ENCODE measurements at places on chromosomes 12 and 14. TPM values are rescaled to one million over a fixed set of nuclear protein-coding genes. Genes with fewer than 3 reads are reported as not detected.

The SNX6 gene
- total RNA-seq: 112 TPM

- peak; percentile 11 for DNase-seq
Measured at GRCh38 chr14:68655911-68656316, 137.0 kb downstream of the ZFP36L1 start.

The MSI1 gene
- not detected for total RNA-seq

The LRRC10 gene
- not detected for total RNA-seq

- DNase-seq: no peak
Measured at GRCh38 chr12:131102493-131102931, 148.8 kb downstream of the ADGRD1 start.

- no peak for DNase-seq
Measured at GRCh38 chr12:4540638-4541037, 1.9 kb downstream of the RAD51AP1 start.

GRCh38 chr12:121128908-121129810 is 3.5 kb upstream of the P2RX7 start:
- peak; percentile 93 for DNase-seq

GRCh38 chr12:100199023-100199346 is 1.6 kb upstream of the ACTR6 start:
- no peak for DNase-seq

- no peak for DNase-seq
Measured at GRCh38 chr14:53874704-53875103, 81.9 kb downstream of the BMP4 start.

- DNase-seq: no peak
Measured at GRCh38 chr12:51275088-51275487, 4.9 kb upstream of the SMAGP start.

The MMP14 gene
- total RNA-seq: 1.9 TPM

The TTC9 gene
- total RNA-seq: 14.1 TPM

The FITM1 gene
- 1.4 TPM for total RNA-seq

The PRKAB1 gene
- 39.8 TPM for total RNA-seq

- no peak for DNase-seq
Measured at GRCh38 chr14:99360774-99361595, 89.0 kb upstream of the BCL11B start.

GRCh38 chr14:55805250-55805649 is 225.2 kb downstream of the KTN1 start:
- DNase-seq: no peak

GRCh38 chr12:21252070-21252469 is 82.6 kb downstream of the SLCO1A2 start:
- DNase-seq: no peak

- DNase-seq: no peak
Measured at GRCh38 chr14:30528778-30529642, 29.9 kb upstream of the G2E3 start.

The GPRC5A gene
- 0.03 TPM for total RNA-seq

GRCh38 chr12:116524964-116525379 is 34.2 kb upstream of the MAP1LC3B2 start:
- DNase-seq: no peak

DNA sequence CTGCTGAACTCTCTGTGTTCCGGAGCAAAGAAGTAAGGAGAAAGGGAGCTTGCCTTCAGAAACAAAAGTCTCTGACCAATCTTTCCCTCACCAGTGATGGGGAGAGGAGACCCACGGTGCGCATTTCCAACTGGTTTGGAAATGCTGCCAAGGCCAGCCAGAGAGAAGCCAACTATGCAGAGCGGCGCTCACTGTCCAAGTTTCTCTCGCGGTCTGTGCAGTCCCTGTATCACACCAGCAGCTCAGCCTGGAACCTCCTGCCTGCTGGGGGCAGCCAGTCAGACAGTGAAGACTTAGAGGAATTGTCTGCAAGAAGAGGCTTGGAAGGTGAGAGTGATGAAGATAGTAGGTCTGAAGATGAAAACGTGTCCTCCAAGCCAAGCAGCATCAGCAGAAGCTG is 206.2 kb downstream of the NAV3 start:
- no peak for DNase-seq

- DNase-seq: no peak
Measured at GRCh38 chr12:68229956-68230355, 4.3 kb upstream of the IL26 start.

The GPRC5D gene
- total RNA-seq: 0.73 TPM

All from activated CD4-positive, alpha-beta memory T cell treated with anti-CD3 and anti-CD28 coated beads, Interleukin-2, amount 10 ng/mL, durations not matched to agents 7 days and 5 days (primary cell).